Activated CD4-positive, alpha-beta T cell treated with anti-CD3 and anti-CD28 coated beads, Interleukin-2, amount 50 U/mL, for 1 hour (primary cell): ENCODE measurements at places on chromosomes 5 and 9.

DNA sequence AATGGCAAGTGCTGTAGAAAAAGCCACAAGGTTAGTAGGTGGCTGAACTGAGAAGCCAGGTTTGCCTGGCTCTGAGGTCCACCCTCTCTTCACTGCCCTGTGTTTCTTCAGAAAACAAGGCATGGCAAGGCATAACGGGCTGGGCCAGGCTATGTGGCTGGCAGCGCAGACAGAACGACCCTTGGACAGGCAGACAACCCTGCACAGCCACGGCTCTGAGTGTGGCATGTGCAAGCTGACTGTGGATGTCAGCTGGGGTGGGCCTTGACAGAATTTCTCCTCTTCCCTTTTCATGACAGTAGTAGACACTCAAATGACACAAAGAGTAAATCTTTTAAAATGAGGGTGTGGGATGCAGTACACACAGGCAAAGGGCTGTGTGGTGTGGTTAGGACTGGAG is 81.7 kb downstream of the MACROH2A1 start:
- no peak for DNase-seq

- no peak for DNase-seq
Measured at GRCh38 chr9:86407022-86407421, 52.8 kb upstream of the TUT7 start.

- DNase-seq, result no peak
Measured at GRCh38 chr5:57482671-57483106, at the start of gene ACTBL2. TSS of gene ACTBL2 (minus strand) at chr5:57482811. CDS start at chr5:57482707, 104 bp downstream.

DNA sequence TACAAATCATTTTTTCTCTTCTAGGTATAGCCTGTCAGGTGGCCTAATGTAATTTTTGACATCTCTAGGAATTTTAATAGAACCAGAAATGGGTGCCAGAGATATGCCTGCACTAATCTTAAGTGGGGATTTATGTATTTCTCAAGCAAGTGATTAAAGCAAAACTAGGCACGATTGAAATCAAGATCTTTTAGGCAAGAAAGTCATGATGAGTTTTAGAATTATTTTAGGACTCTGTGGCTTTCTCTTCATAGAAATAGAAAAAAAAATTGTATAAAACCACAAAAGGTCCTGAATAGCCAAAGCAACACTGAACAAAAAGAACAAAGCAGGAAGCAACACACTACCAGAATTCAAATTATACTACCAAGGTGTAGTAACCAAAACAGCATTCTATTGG is 952 bp upstream of the AMACR start:
- DNase-seq, result no peak

DNA sequence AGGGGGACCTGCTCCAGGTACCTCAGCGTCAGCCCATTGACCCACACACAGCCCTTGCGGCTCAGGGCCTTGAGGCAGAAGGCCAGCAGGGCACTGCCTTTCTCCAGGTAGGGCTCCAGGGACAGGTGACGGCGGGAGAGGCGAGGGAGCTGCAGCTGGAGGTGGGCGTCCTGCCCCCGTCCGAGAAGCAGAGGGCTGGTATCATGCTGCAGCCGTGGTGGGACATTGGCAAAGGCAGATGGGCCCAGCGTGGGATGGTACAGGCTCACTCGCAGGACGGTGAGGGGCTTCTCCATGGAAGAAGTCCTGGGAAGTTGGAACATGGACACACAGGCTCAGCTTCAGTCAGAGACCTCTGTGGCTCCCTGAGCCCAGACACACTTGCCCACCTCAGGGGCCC is 2.5 kb upstream of the DCANP1 start:
- no peak for DNase-seq

DNA sequence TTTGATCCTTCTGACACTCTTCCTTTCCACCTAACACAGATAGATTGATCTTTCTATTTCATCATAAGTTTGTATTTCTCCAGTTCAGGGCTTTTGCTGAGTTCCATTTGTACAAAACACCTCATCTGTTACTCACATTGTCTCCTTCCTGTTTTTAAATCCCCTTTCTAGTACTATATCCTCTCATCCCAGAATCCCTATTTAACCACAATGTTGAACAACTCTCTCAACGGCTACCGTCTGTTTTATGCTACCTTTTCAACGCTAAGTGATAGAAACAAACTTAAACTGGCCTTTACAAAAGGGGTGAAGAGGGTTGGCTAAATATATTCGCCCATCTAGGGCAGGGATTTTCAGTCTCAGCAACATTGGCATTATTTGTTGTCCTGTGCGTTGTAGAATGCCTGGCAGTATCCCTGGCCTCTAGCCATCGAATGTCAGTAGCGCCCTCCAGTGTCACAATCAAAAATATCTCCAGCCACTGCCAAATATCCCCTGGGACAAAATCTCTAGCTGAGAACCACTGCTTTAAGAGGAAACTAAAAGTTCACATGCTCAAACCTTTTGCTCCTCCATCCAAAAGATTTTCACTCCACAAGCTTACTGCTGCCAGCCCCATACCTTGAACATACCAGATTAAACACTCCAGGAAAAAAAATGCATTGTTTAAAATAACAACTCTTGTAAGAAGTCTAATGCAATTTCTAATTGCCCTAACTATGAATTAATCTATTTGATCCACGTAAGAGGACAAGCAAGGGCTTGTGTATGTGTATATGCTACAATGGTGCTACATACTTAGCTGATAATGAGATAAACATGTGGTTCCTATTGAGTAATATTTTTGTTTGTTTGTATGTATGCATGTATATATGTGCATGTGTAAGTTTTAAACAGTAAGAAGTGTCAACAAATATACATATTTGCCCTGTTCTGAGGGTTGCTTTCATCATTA is 344.0 kb downstream of the PTPRD start:
- no peak for DNase-seq

- no peak for DNase-seq
Measured at GRCh38 chr9:114804505-114804904, 1.3 kb downstream of the TNFSF15 start.

DNA sequence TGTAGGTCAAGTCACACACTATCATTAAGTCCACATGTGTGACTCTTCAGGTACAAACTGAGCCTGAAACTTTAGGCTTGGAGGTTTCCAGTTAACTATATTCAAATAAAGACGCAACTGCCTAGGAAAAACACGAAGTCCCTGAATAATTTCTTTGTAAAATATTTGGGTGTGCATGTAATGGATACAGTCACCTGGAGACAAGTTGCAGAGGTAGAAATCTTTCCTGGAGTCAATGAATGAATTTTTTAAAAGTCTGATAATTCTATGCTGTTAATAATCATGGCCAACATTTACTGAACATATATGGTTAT is 132.7 kb downstream of the MTX3 start:
- DNase-seq, result no peak

GRCh38 chr9:115008536-115009270 is 78.3 kb upstream of the TNFSF8 start:
- no peak for DNase-seq

GRCh38 chr5:139600336-139600949 is 39.3 kb downstream of the UBE2D2 start:
- DNase-seq, result no peak

DNA sequence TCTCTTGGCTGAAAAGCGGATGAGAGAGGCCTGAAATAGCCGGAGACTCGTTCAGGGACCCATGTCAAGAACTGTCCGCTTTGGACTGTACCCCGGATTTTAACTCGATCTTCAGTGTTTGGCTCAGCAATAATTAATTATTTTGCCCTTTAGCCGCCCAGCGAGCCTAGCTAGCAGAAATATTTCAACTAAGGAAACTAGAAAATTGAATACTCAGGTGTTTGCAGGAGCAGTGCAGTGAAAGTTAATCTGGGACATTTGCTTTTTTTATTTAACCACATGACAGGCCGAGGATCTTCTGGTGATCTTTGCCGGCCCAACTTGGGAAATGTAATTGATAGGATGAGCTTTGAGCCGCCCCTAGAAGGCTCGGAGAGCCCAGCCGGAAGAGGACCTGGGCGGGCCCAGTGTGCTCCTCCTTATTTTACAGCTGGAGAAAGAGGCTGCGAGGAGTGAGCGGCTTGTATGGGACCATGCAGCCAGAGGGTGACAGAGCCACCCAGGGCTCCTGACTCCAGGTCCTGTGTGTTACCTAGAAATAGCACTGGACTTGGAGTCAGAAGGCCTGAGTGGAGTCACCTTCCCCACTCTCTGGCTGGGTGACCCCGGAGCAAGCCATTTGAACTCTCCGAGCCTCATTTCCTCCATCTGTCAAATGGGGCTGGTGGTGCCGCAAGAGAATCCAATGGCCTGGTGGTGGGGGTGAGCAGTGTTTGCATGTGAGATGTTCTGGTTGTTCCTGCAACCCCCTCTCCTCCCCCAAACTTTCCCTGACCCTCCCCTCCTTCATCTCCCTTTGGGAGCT is 2.4 kb downstream of the PPARGC1B start:
- DNase-seq, result no peak

DNA sequence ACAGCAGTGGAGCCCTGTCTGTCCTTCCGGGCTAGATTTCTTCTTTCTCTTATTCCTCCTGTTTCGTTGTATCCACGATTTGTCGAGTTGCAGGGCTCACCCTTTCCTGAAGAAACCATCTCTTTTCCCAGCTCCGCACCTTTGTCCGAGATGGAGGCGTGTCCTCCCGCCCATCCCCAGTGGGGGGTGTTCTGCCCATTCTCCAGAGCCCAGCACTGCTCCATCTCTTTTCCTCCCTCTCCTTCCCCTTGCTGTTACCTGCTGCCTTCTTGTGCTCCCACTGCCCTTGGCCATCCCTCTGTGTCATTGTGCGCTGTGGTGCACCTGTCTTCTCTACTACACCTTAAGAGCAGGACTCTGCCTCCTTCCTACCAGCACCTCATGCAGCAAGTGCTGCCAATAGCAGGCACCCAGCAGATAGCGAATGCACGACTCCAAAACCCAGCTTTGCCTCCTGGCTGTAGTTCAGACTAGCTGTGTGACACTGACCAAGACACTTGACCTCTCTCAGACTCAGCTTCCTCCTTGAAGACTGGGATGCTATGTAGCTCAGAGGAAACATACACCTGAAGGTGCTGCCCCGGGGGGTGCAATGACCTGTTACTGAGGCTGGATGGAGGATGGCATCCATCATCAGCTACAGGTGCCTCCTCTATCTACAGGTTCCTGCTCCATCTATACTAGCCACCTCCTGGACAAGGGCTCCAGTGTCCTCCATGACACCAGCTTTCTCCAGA is 8.9 kb downstream of the OR13J1 start:
- DNase-seq, result no peak

- no peak for DNase-seq
Measured at GRCh38 chr9:91141407-91141965, 220.2 kb downstream of the AUH start.

DNA sequence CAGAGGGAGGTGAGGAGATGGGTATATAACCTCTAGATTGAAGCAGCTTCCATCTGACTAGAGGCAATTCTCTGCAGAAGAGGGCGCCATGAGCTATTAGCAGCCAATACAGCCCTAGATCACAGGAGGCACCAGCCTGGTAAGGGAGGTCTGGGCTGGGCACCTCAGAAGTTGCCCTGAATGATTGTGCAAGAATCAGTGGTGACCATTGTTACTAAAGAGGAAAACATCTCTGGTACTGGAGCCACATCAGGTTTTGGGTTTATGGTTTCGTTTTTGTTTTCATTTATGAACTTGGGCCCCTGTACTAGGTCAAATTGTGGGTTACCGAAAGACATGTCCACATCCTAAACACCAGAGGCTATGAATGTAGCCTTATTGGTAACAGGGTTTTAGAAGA is 342.0 kb downstream of the MLLT3 start:
- no peak for DNase-seq

GRCh38 chr9:93505541-93506132 is 52.3 kb upstream of the FAM120AOS start:
- DNase-seq, result no peak

DNA sequence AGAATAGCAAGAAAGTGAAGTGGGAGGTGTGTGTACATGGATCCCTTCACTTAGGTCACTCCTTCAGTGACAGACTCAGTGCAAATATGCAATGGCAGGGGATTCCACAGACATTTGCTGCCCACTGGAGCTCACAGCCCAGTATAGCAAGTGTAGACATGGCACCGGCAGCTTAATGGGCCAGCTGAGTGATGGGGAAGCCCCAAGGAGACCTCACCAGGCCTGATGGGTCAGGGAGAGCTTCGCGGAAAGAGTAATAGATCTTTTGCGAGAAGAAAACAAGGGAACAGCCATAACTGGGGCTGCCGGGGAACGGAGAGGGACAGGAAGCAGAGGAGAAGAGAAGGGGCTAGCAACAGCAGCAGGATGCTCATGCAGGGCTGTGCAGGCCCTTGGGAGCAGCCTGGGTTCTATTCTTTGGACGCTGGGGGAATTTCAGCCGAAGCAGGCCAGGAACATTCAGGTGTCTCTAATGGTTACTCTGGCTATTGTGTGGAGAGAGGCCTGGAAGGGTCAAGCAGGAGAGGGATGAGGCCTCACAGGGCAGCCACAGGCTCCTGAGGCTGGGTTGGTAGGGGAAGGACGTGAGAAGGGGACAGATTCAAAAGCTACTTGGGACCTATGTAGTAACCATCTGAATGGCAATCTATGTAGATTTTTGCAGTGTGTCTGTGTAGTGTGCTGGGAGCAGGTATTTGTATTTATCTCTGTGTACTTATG is 27.0 kb downstream of the TCF7 start:
- DNase-seq, result no peak

DNA sequence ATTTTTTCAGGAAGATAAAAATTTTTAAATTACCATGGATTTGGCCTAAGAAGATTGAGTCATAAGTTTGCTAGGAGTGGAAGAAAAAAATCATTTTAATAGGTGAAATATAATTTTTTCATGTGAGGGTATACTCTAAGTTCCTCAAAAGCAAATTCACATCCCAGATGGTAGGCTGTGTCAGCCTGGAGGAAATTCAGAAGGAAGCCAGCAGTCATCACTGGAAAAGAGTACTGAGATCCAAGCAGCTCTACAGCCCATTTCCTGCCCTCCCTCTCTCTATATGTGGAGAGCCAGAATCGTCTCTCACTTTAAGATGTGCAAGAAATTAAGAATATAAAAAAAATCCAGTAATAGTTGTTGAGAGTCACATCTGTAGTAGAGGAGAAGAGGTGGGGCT is 126.5 kb upstream of the CDH18 start:
- no peak for DNase-seq

DNA sequence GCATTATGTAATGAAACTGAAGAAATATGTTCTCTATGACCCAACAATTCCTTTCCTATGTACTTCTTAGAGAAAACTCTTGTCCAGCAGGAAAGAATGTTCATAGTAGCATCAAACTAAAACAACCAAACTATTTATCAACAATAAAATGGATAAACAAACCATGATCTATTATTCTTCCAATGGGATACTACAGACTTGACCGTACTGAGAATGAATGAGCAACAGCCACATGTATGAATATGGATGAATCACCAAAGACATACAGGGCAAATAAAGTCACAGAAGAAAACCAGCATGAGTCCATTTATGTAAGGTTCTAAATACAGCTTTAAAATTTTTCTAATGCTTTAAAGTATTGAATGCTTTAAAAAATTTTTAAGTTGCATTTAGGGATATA is 73.6 kb upstream of the SUSD1 start:
- no peak for DNase-seq

DNA sequence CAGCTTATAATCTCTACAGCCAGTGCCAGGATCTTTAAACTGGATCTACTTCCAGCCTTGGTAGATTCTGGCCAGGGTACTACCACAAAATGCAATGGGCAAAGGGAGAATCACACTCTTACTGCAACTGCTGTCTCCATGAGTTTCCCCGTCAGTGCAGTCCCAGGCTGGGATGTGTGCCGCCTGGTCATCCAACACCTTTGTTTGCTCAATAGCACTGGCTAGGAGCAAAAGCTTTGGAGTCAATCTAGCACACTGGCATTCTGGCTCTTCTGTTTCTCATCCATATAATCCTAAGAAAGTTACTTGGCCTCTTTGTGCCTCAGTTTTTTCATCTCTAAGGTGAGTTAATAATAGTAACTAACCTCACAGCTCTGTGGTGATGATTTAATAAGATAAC is 96.9 kb downstream of the FBN2 start:
- DNase-seq, result no peak
